Occipital lobe (tissue), 3 donors: ENCODE measurements at places on chromosomes 16 and 17.

- DNase-seq: no peak
Measured at GRCh38 chr17:75406222-75406615, 741 bp upstream of the GRB2 start.

DNA sequence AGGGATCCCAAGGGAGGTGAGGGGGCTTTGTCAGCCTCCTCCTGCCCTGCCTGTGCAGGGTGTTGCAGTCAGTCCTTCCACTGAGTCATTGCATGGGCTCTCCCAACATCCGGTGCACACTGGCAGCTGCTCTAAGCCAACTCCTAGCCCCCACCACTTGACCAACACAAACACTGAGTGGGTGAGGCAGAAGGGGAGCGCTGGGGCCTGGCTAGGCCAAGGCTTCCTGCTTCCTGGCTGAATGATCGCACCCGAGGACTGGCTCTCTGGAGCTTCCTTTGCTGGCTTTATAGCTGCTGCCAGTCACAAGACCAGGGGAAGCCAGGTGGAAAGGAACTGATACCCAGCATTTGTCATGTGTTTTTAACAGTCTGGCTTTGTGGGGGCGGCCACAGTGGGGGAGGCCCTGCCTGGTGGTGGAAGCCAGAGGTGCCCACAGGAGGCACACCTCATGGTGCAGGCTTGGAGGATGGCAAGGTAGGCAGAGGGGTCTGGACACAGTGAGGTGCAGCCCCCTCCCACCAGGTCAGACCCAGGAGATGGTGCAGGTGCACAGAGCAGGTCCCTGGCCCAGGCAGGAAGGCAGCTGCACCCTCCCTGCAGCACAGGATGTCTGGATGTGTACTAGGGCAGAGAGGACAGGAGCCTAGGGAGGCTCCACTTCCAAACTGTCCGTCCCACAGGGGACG lies 6.8 kb downstream of the MPG start:
- DNase-seq: peak; percentile 63

- no peak for DNase-seq
Measured at GRCh38 chr17:75390982-75391381, 14.5 kb downstream of the GRB2 start.

DNA sequence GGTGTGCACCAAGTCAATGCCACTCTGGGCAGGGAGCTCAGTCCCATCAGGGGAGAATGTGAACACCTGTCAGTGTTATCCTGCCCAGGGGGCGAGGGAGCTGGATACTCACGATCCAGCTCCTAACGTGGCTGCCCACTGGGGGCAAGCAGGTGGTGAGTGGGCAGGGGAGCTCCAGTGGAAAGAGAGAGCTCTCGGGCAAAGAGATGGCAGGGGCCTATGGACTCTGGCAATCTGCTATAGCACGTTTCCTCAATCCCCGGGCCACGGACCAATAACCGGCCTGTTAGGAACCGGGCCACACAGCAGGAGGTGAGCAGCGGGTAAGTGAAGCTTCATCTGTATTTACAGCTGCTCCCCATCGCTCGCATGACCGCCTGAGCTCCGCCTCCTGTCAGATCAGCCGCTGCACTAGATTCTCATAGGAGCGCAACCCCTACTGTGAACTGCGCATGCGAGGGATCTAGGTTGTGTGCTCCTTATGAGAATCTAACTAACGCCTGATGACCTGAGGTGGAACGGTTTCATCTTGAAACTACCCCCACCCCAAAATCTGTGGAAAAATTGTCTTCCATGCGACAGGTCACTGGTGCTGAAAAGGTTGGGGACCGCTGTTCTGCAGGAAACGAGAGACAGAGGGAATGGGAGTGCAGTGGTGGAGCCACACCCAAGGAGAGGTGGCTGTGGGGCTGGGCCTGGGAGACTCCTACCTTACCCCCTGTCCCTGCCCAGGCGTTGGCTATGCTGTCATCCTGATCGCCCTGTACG lies 15.6 kb downstream of the SLC6A2 start:
- DNase-seq: no peak

DNA sequence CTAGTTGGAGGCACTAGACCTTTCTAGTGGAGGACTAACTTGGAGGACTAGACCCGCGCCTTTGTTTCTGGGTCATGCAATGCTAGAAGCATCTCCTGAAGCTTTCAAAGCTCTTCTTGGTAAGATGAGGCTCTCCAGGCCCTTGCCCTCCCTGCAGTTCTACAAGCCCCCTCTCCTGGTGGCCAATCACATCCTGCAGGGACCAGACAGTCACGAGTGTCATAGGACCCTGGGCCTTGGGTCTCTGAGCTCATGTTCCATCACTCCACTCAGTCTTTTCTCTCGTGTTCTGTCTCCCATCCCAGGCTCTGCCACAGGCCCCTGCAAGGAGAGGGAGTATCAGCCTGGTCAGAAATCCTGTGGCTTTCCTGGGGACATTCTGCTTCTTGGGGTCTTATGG lies 119.6 kb downstream of the CYLD start:
- no peak for DNase-seq

- DNase-seq: no peak
Measured at GRCh38 chr17:18213666-18214270, 11.7 kb upstream of the LLGL1 start.

- DNase-seq: no peak
Measured at GRCh38 chr16:73034374-73034773, 13.6 kb downstream of the ZFHX3 start.

DNA sequence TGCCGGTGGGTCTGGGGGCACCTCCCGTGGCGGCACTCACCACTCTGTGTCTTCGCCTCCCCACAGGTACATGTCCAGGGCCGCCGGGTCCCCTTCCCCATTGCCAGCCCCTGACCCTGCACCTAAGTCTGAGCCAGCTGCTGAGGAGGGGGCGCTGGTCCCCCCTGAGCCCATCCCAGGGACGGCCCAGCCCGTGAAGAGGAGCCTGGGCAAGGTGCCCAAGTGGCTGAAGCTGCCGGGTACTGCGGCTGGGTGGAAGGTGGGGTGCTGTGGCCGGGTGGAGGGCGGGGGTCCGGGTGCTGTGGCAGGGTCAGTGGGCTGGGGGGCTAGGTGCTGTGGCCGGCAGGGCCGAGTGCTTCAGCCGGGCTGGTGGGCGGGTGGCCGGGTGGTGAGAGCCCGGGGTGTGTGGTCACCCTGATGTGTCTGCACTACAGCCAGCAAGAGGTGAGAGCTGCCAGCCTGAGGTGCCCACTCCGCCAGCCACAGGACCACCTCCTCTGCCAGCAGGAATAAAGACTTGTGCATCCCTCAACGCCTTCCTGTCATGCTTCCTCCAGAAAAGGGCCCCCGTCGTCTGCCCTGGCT lies 5.7 kb downstream of the CENPX start:
- no peak for DNase-seq

DNA sequence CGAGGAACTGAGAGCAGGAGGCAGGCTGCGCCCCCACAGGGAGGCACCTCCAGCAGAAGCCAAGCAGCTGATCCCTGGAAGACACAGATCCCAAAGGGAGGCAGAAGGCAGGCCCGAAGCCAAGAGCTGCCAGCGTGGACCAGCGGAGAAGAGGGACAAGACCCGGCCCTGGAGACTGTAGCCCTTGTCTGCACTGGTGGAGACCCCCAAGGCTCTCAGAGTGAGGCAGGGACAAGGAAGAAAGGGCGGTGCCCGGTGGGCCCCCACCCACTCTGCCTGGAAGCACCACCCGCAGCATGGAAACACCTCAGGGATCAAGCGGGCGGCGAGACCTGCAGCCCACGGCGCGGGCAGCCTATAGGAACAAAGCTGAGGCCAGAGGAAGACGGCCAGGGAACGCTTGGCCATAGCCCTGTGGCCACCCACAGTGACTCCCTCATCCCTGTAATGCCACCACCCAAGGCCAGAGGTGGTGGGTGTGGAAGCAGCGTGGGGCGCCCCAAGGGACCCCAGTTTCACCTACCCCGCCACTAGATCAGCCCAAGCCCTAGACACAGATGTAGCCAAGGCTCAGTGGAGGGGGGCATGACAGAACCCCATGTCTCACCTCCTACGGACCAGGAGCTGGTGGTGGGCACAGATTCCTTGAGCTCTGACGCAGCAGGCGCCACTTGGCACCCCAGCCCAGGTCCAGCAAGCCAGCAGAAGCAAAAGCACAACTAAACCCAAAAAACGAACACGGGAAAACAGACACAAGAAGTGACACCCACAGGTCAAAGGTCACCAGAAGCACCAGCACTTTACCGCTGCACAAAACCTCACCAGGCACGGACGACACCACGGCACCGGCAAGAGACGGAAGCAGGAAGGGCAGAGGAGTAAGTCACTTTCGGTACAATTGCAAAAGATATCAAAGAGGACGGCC lies 2.9 kb upstream of the SIRT7 start:
- no peak for DNase-seq

DNA sequence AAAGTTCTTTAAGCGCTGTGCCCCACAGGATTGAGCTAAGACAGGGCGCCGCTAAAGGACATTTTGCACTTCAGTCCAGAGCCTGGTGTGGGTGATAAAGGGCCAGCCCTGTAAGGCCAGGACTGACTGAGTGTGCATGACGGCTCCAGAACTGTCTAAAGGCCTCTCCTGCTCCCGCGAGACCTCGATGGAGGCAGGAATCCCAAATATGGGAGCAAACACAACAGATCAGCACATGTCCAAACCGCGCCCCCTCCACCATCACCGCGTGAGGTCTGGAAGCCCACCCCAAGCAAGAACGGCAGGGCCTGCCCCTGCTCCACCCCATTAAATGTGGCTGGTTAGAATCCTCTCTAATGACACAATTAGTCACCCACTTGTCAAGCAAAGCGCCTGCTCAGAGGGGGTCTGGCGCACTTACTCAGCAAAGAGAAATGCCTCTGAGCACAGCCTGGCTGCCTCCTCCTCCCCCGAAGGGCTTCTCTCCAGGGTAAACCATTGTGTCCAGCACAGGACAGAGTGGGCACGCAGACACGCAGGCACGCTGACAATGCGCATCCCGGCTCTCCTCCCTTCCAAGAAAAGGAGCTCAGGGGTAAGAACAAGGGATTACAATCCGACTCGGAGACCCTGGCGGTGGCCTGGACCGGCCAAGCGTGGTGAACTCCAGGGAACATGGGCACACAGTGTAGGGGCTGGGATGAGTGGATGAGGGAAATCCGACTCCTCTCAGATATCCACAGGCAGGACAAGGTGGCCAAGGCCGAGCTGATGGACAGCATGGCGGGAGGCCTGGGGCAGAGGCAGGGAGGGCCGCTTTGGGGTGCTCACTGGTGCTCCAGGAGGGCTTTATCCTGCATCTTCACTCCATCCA lies 1.5 kb downstream of the MXRA7 start:
- DNase-seq: peak; percentile 45

DNA sequence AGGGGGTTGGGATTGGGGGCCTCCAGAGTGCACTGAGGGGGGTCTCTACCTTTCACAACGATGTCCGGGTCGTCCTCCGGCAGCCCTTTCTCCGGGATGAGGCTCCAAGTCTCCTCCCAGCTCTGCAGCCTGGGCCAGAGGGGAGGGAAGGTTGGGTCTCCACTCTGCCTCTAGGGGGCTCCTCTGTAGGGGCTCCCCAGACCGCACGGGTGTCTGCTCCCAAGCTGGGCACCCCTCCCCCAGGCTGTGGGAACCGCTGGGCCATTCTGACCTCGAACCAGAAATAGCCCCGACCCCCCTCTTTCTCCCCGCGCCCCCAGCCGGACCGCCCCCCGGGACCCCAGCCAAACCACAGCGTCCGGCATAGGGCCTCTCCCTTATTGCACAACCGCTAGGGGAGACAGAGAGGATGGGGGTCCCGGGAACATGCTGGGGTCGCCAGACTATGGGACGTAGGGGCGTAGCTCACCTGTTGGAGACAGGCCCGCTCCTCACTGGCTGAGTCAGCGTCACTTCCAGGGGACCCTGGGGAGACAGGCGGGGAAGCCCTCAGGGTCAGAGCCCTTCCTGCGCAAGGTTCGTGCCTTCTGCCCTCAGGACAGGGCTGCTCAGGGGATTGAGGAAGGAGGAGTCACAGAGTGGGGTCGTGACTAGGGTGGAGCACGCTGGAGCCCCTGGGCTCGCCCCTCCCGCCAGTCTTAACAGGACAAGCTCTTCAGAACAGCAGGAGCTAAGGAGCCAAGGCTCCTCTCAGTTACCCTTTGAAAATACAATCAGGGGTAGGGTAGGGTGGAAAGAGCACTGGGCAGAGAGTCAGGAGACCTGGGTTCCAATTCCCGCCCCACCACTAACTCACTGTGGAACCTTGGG lies 2.7 kb downstream of the PLEKHH3 start:
- DNase-seq: no peak

- DNase-seq: no peak
Measured at GRCh38 chr17:38443356-38444031, 15.2 kb downstream of the ARHGAP23 start.

- DNase-seq: no peak
Measured at GRCh38 chr17:8791910-8792270, 7.3 kb downstream of the MFSD6L start.
